ENCODE measurements at places on chromosomes 5 and 9.

GRCh38 chr5:116032094-116032517, at the start of gene ARL14EPL:
Gene ARL14EPL (plus strand): TSS chr5:116032472. CDS start chr5:116051466, 18,994 bp downstream.
- no peak for DNase-seq

GRCh38 chr9:17018540-17019196, 116.2 kb upstream of the CNTLN start:
- DNase-seq: no peak

DNA sequence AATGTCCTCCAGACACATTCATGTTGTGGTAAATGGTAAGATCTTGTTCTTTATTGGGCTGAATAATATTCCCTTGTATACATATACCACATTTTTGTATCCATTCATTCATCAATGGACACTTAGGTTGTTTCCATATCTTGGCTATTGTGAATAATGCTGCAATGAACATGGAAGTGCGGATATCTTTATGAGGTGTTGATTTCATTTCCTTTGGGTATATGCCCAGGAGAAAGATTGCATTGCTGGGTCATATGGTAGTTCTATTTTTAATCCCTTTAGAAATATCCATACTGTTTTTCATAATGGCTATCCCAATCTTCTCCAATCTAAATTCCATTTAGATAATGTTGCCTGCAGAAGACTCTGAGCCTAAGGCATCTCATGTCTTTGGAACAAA, 78.0 kb upstream of the TNC start:
- no peak for DNase-seq

- DNase-seq: no peak
These were observed 311.8 kb downstream of the DNAH5 start for GRCh38 chr5:13632676-13633075.

DNA sequence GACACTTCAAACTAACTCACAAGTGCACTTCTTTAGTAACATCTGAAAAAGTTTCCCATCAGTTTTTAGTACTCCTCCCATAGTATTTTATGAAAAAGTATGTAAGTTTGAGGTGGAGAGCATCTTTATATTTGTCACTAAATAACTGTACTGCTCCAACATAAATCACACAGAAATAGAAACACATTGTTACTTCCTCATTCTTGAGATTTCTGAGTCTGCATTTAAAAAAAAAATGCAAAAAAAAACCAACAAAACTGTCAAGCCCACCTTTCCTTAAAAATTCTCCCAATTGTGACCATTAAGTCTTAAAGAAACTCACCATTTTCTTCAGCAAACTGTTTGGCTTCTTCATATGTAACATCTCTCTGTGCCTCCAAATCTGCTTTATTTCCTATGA, 18.7 kb downstream of the RAB14 start:
- no peak for DNase-seq

DNA sequence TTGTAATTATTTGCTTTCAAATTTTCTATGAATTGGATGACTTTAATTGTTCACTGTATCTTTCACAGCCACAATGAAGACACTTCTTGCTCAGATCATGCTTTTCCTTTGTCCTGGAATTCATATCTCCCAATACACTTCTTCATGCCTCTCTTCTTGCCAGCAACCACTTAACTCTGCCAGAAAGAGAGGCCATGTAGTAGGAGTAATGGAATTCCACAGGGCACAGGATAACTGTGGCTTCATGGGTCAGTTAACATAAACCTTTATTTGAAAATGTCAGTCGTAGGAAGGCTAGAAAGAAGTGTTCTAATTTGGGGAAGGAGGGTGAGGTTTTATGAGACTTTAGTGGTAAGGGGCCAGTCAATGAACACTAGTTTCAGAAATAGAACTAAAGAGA, 190.3 kb downstream of the TMEM167A start:
- no peak for DNase-seq

GRCh38 chr5:134552301-134552700, 26.8 kb downstream of the JADE2 start:
- no peak for DNase-seq

DNA sequence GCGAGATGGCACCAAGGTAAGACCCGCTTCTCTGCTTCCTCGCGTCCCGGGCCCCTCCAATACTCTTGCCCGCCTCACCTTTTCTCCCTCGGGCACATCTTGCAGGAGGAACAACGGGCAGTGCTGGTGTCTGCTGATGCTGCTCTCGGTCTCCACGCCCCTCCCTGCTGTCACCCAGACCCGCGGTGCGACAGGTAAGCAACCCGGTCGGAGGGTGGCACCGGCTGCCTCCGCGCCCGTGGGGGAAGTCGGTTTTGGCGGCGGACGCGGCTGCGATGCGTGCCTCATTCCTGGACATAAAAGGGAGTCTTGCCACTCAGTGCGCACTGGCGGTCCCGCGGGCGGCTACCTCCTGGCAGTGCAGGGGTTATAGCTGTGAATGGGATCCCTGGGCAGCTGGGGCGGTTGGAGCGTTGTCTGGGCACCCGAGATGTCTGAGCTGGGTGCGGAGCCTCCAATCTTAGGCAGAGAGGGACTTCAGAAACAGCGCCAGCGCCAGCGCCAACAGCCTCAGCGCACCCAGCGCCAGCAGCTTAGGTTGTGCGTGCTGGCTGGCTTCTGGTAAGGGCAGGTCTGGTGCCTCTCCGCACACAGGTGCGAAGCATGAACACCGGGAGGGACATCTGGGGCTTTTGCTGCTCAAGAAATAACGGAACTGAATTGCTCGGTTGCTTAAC, 488 bp downstream of the COL15A1 start:
- DNase-seq: peak; percentile 24

DNA sequence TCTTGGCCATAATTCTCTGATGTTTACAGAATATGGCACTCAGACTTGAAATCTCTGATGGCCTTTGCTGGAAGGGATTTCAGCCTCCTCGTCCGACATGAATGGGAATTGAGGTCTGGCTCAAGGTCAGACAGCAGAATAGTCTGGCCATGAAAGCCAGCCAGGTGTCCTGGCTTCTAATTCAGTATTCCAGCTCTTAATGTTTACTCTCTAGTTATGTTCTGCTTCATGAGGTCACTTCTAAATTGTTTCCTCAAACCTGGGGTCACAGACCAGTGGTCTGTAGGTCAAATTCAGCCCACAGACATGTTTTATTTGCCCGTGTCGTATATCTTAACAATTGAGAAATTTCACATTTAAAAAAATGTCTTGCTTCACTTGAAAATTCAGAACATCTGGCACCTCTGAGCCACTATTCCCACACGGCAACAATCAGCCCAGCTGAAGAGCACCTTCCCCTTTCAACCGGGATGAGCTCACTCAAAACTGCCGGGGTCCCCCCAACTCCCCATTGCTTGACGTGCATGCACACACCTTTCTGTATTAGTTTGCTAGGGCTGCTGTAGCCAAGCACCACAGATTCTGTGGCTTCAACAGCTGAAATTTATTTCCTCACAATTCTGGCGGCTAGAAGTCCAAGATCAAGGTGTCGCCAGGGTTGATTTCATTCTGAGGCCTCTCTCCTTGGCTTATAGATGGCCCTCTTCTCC, 243.5 kb downstream of the ENC1 start:
- peak; percentile 4 for DNase-seq

DNA sequence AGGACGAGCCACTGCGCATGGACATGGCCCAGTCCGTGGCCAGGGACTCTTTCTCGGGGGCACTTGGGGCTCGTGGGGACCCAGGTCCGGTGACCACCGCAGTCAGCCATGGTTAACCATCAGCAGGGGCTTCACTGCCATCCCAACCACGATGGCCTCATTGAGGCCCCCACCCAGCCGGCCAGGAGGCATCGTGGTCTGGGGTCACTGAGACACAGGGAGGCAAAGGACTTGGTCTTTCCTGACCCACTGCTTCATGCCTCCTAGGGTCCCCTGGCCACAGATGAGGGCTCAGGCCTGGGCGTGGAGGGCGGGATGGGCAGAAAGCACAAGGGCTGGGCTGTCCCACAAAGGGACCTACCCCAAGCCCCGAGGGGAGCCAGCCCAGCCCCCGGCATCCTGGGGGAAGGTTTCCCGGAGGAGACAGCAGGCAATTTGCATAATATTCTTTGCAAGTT, 6.6 kb downstream of the NACC2 start:
- no peak for DNase-seq

GRCh38 chr5:149437391-149438040, 58.4 kb upstream of the IL17B start:
- no peak for DNase-seq

- DNase-seq: no peak
These were observed 101.9 kb downstream of the RPS23 start for GRCh38 chr5:82176115-82176814.

DNA sequence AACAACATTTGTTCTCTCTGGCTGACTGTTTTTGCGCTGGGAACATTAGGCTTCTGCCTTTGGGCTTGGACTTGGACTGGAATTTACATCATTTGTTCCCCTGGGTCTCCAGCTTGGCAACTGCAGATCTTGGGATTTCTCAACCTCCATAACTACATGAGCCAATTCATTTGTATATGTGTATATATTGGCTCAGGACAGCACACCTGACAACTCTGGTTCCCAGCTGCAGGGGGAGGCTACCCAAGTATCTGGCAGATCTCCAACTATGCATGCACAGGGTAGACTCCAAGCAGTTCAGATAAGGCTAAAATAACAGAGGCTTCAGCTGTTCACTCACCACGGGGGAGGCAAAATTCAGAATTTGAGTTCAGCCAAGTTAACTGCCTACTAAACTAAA, 31.6 kb upstream of the F2RL1 start:
- DNase-seq: no peak

DNA sequence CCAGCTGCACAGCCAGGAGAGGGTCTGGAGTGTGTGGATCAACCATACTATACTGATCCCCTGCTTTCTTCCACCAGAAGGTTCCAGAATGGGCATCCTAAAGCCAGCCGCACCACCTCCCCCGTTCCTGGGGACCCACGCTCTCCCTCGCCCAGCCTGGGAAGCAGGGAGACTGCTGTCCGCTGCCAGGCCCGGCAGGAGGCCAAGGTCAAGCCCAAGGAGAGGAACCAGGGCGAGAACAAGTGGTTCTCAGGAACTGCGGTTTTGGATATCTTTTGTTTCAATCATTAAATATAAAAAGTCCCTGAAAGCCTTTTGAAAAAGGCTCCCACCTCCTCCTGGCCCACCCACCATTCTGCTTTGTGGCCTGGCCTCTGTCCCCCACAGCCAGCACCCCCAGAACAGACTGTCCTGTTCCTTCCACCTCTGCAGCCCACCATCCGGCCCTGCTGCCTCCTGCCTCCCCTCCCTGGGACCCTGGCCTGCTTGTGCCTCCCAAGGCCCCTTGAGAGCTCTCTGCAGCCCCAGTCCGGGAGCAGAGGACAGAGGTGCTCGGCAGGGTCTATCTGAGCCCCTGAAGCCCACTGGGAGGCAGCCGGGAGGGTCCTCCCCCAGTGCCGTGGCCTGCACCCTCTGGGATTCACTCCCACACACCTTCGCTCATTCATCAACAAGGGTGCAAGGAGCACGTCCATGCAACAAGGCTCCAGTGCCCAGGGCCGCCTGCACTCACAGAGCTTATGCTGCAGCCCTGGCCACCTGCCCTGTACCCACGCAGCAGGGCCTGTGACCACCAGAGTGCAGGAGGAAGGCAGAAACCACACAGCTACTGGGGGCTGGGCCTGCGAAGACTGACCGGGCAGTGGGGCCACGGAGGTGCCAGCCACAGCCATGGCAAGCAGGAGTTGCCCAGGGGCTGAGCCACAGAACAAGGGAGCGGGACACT, 614 bp upstream of the LCN6 start:
- DNase-seq: no peak

DNA sequence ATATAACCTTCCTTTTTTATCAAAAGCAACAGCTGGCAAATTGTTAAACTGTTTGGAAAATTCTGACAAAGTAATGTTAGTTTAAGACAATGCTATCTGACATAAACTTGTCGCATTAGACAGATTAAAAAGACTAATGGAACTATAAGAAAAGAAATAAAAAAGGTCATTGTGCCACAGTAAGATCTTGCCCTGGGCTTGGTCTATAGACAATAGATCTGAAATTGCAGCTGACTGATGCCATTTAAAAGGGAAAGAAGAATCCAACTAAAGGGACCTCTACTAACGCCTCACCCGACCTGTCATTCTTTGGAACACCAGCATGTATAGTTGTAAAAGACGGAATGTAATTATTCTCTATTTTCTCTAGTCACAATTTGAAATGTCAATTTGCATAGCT, 644.4 kb upstream of the GRAMD2B start:
- no peak for DNase-seq

DNA sequence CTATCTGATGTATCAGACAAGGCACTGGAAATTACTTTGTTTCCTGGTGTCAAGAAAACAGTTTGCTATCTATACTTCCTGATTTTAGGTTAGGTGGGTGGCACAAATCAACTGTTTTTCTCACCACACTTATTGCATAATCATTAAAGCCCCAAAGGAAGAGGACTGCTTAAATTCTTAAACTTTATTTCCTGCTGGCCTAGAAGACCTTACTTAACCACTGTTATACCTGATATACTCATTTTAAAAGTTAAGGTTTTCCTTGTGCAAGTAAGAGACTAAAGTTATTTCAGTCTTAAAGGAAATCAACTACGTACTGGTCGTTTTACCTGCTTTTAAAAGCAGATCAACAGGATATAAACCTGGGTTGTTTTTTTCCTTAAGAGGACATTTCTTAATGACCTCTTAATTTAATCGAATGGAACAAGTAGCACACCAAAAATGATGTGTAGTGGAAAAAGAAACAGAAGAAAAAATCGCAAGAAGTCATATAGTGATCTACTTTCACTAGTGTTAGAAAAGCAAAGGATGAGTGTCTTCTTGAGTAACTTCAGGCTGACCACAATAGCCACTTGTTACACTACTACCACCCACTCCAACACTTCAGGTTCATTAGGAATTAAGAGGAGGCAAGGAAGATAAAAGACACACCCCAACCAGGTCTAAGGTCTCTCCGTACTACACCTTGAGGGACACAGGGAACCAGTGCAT, 974 bp downstream of the CLINT1 start:
- DNase-seq: no peak

GRCh38 chr5:138192826-138193225, 13.9 kb downstream of the KIF20A start:
- DNase-seq: no peak

DNA sequence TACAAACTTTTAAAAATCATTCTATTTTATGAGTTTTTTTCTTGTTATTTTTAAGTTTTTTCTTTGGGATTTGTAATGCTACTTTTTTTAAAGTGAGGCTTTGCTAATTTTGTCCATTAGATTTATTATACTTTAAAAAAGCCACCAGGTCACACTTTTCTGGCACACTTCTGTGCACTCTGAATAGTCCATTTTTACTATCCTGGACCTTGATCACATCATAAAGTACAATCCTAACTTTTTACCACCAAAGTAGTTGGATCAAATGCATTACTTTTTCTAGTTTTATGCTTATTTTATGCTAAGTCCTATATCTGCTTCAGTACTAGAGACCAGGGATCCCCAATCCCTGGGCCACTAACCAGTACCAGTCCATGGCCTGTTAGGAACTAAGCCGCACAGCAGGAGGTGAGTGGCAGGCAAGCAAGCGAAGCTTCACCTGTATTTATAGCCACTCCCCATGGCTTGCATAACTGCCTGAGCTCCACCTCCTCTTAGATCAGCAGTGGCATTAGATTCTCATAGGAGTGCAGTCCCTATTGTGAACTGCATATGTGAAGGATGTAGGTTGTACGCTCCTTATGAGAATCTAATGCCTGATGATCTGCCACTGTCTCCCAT, 16.0 kb downstream of the FRRS1L start:
- no peak for DNase-seq

- DNase-seq: no peak
These were observed 563.0 kb upstream of the KLF4 start for GRCh38 chr9:108052431-108053080.

GRCh38 chr5:78269088-78269703, 25.3 kb downstream of the AP3B1 start:
- no peak for DNase-seq

GRCh38 chr9:113624721-113625120, 161.2 kb downstream of the RGS3 start:
- DNase-seq: peak; percentile 35

- DNase-seq: no peak
These were observed 156.4 kb downstream of the EDIL3 start for GRCh38 chr5:84228266-84228665.
